ENCODE measurements at places on chromosomes 13 and 19.

DNA sequence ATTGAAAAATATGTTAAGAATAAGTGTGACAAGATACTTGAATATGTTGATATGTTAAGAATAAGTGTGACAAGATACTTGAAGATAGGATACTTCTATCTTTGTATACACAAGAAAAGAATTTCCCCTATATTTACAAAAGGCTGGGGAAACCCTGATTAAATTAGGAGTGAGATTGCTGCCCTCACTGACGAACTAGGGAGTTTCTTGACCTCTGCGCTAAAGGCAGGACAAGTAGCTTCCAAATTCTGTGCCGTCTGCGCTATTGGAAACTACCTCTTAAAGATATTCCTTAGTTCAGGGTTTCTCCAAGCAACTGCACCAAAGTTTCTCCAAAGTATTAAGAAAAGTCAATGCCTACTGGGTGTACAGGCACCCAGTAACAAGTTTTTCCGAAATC, 730 bp downstream of the ZNF260 start:
- DNase-seq, result no peak

- no peak for DNase-seq
These were observed 46.3 kb upstream of the GPR12 start for GRCh38 chr13:26806891-26807290.

DNA sequence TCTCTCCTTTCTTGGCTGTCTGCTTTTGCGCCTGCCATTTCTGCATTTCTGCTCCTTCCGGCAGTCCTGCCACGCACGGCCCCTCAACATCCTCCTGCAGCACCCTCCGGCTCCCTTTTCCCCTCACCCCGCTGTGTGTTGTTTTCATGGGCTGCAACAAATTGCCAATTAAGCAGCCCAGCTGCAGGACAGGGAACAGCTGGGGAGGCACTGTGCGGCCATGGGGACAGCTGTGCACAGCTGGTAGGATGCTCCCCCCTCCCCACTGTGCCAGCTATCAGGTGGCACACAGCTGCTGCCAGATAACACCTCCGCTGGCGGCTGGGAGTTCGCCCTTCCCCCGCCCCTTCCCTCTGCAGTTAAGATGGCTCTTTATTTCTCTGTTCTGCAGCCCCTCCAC, 25.4 kb downstream of the LYL1 start:
- DNase-seq, result no peak

- no peak for DNase-seq
These were observed 389.0 kb downstream of the OLFM4 start for GRCh38 chr13:53417601-53418000.

DNA sequence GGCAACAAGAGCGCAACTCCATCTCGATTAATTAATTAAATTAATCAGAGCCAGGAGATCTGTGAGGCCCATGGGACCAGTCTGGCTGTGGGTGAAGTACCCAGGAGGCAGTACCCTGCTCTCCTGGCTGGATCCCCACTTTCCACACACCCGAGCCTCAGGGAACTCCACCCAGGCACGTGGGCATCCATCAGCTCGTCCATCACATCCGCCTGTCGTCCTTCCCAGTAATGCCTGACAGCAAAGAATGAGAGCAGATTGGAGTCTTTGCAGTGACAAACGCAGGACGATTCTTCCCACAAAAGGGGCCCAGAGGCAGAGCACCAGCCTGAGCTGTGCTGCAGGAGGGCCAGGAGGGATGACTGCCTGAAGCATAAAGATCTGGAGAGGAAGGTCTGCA, 35.8 kb downstream of the VSTM2B start:
- DNase-seq, result no peak

DNA sequence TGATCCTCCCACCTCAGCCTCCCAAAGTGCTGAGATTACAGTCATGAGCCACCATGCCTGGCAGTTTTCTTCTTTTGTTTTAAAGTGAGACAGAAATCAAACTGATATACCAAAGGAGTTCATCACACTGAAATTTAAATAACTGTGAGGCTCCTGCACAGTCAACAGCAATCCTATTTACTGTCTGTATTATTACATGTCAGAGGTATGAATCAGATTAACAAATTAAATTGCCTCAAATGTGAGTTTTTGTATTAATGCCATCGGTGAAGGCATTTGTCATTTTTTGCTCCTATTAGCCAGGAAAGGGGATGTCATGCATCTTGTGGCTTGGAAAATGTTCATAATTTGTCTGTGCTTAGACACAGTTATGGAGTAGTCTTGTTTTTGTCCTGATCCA, 20.4 kb downstream of the DCT start:
- no peak for DNase-seq

- DNase-seq, result peak; percentile 73
These were observed 1.9 kb downstream of the KLF1 start for GRCh38 chr19:12884926-12885748.

DNA sequence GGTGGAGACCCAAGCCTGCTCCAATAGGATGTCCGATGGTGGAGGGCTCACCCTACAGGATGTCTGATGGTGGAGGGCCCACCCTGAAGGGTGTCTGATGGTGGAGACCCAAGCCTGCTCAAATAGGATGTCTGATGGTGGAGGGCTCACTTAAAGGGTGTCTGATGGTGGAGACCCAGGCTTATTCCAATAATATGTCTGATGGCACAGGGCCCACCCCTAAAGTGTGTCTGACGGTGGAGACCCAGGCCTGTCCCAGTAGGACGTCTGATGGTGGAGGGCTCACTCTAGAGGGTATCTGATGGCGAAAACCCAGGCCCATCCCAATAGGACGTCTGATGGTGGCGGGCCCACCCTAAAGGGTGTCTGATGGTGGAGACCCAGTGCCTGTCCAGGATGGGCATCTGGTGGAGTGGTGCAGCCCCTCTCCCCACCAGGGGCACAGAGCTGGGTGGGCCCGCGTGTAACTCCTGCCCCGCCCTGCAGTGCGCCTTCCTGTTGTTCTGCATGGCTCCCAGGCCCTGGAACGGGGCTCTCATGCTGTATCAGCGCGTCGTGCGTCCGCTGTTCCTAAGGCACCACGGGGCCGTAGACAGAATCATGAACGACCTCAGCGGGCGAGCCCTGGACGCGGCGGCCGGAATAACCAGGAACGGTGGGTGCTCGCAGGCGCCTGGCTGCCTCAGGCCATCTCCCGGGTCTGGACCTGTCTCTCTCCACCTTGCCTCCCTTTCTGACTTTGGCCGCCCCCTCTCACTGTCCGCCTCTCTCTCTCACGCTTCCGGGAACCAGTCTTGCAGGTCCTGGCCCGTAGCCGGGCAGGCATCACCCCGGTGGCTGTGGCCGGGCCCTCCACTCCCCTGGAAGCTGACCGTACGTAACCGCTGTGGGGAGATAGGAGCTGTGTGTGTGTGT, 5.1 kb downstream of the REEP6 start:
- no peak for DNase-seq

- peak; percentile 69 for DNase-seq
These were observed 885 bp downstream of the TGFB1 start for GRCh38 chr19:41352609-41353465.

- DNase-seq, result no peak
These were observed 65.6 kb downstream of the CELF5 start for GRCh38 chr19:3289971-3290569.

GRCh38 chr19:5683177-5683886, 2.5 kb downstream of the HSD11B1L start:
- no peak for DNase-seq

GRCh38 chr19:16234552-16235445, 37.1 kb downstream of the AP1M1 start:
- no peak for DNase-seq

DNA sequence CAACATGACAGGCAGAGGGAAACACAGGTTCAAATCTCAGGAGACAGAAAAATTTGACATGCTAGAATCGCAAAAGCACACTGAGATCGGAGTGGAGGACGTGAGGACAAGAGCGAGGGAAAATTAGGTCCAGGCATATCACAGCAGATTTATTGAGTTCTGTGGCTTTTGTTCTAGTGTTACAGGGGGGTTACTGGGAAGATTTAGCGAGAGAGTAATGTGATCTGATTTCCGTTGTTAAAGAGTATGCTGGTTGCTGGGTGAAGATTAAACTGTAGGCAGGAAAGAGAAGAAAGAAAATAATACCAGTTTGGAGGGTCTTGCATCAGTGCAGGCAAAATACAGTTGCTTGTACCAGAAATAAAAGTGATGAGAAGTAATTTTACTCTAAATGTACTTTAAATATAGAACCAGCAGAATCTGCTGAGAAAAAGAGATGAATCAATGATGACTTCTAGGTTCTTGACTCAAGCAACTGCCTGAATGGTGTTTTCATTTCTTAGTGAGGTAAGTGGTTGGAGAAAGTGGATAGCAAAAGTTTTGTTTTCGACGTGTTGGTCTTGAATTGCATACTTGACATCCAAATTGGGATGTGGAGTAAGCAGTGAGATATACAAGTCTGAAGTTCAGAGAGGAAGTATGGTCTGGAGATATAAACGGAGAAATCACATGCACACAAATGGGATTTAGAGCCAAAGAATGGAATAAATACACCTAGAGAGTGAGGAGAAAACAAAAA, 35.7 kb downstream of the UFM1 start:
- no peak for DNase-seq

GRCh38 chr19:41029524-41030432, 38.7 kb downstream of the CYP2B6 start:
- DNase-seq, result no peak

GRCh38 chr19:2556221-2557092, 80.5 kb downstream of the GADD45B start:
- no peak for DNase-seq

- DNase-seq, result no peak
These were observed 22.5 kb downstream of the OR10H4 start for GRCh38 chr19:15971224-15971780.

DNA sequence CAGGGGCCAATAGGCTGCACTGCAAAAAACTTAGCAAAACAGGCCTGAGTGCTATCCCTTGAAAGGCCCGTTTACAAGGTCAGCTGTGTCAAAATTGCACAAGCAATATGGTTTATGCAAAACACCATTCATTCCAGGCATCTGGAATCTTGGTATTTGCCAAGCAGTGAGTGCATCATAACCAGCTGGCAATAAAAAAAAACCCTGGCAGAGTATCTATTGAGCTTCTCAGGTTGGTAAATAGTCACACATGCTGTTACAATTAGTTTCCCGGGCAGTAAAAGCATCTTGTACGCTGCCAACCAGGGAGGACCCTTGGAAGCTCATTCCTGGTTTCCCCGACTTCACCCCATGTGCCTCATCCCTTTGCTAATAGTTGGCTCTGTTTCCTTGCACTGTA, 21.3 kb downstream of the ZNF77 start:
- no peak for DNase-seq

DNA sequence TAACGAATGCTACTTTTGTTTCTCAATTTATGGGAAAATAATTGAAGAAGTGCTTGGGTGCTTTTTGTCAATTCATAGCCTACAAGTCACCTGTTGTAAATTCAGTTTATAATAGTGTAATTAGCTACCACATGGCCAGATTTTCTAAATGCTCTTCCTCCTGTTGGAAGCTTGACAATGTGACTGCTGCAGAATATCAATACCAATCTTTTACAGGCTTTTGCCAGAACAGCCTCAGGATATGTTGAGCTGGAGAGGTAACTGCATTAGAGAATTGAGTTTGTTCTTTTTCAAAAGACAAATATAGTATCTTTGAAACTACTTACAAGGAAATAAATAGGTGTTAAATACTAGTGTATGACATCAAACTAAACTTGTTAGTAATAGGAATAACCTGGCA, 277.8 kb downstream of the POU4F1 start:
- DNase-seq, result no peak

DNA sequence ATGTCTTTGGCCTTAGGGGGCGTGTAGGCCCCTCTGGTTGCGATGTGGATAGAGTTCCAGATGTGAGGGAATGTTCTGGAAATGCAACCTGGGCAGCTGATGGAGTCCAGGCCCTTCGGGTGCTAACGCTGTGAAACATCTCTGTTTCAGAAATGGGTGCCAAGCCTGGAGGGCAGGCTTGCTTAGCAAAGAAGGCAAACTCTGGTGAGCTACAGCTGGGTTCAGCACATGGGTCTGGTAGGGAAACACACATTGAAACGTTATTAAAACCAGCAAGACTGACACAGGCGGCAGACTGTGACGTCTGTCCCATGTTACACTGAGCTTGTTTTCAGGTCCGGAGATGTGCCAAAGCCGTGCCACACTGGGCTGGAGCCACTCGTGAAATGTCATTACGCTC, 8.6 kb upstream of the CDC16 start:
- no peak for DNase-seq

GRCh38 chr19:3949294-3949693, 16.4 kb downstream of the NMRK2 start:
- no peak for DNase-seq

- no peak for DNase-seq
These were observed 18.2 kb upstream of the MEIS3 start for GRCh38 chr19:47437500-47437899.

- no peak for DNase-seq
These were observed at the start of gene KLK11 for GRCh38 chr19:51026554-51026831. KLK11 (minus strand) TSS chr19:51026616; CDS start chr19:51025631, 985 bp downstream.

All from activated CD4-positive, CD25-positive, alpha-beta regulatory T cell (primary cell).